ENCODE measurements at places on chromosomes 2 and 18.

GRCh38 chr2:36780231-36780839 is 83.8 kb downstream of the VIT start:
- no peak for DNase-seq

DNA sequence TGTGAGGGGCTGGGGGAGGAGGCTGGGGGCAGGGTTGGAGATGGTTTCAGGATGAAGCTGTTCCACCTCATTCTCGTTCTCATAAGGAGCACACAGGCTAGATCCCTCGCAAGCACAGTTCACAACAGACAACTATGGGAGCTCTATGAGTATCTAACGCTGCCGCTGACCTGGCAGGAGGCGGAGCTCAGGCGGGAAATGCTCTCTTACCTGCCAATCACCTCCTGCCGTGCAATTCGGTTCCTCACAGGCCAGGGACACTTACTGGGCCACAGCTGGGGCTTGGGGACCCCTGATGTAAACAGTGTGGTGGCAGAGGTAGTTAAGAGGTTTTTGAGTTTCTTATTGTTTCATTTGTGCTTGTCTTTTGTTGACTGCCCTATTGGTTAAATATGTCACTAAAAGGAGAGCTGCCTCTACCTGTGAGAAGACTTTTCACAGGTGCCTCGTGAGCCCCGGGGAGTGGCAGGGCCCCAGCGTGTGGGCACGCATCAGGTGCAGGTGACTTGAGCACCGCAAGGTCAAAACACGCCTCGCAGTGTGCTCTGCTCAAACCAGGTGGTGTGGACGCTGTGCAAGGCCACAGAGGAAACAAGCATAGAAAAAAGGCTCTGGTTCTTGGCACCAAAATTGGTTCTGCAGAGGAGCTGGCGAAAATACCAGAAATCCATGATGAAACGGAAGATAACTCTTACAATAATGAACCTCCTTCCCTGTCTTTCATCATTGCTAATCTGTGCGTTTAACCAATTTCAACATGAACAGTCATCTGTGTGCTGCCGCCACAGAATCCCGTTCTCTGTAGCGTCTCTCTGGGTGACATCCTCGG is 10.2 kb downstream of the MLPH start:
- DNase-seq = no peak

DNA sequence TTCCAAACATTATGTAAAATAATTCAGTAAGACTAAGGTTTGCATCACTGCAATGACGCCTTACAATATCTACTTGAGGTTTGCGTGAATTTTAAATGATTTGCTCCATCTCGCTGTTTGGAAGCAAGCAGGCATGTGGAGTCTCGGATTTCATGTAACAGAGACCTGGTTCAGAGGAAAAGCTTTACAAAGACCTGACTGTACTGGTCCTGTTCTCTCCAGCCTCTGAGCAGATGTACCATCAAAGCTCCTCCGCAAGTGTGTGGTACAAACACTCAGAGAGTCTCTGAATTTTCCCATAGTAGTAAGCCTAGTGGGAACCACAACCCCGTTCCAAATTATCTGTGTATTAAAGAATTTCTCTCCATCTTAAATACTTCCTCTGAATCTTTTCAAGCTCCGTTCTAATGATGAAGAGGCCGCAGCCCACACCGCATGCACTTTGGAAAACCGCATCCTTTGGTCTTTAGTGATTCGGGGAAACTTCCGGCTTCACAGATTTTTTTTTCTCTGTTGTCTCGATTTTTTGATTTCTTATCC is 728.1 kb upstream of the SOX11 start:
- DNase-seq = no peak

GRCh38 chr2:192615105-192615504 is 420.4 kb upstream of the TMEFF2 start:
- no peak for DNase-seq

DNA sequence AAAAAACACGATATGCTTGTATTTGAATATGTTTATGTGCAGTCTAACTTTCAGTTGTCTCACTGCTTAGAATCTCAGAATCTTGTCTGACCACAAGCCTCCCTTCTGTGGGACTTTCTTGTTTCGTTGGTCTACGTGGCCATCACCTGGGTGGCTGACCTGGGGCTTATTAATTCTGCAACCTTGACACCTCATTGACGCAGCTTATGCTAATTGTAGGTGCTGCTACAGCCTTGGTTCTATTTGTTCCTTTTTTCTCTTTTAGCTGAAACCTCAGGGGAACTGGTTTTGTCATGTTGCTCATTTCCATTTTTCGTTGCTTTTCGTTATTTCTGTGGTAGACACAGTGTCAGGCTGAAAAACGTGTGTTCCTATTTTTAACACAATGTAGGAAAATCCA is 273.7 kb downstream of the SLC4A3 start:
- DNase-seq = no peak

GRCh38 chr2:240304746-240305161 is 130.7 kb upstream of the GPC1 start:
- DNase-seq = no peak

DNA sequence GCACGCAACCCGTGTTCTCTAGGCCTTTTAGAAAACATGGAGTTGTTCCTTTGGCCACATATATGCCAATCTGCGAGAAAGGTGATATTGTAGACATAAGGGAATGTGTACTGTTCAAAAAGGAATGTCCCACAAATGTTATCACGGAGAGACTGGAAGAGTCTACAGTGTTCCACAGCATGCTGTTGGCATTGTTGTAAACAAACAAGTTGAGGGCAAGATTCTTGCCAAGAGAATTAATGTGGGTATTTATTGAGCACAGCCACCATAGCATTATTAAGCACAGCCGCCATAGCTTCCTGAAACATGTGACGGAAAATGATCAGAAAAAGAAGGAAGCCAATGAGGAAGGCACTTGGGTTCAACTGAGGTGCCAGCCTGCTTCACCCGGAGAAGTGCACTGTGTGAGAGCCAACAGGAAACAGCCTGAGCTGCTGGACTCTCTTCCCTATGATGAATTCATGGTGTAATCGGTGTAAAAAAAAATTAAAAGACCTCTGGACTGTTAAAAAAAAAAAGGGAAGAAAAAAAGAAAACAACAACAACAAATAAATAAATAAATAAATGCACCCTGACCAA is 29.0 kb upstream of the REL start:
- DNase-seq = no peak

DNA sequence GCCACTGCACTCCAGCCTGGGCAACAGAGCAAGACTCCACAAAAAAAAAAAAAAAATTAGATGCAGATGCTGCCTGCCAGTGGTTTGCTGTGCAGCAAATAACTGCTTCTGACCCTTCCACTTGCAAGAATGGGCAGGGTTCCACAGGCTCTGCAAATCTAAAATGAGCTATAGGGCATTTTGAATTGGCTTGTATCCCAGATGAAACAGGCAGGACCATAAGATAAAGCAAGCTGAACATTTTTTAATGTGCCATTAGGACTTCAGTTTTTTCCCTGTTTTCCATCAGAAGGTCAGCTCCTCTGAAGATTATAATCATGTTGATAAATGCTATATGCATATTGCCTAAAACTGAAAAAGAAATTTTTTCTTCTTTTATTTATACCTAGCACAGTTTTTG is 15.7 kb upstream of the FZD7 start:
- no peak for DNase-seq

- DNase-seq = no peak
Measured at GRCh38 chr18:23704806-23705205, 15.6 kb downstream of the LAMA3 start.

GRCh38 chr2:30464544-30465170 is 17.6 kb downstream of the LCLAT1 start:
- DNase-seq = no peak

DNA sequence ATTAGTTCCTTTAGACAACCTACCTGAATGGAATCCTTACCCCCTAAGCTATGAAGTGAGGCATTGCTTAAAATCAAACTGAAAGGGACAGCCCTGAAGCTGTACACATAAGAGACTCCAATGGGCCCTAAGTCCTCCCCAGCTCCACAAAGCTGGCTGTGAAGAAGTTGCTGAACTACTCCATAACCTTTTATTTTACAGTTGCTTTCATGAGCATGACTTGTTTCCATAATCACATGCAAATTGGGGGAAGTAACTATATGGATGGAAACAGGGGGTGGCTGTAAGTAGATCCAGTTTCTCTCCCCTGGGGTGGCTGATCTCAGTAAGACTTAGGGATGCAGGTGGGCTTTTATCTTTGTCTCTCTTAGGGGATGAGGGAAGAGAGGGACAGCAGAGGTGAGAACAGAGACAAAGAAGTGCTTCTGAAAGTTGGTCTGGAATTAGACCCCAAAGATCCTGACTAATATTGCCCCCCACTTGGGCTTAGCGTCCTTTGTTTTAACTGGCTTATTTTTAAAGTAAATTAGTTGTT is 5.5 kb downstream of the FZD5 start:
- no peak for DNase-seq

All from retinal pigment epithelial cell (primary cell).